ENCODE measurements at places on chromosomes 6 and 20.

GRCh38 chr6:128246472-128247260 is 273.7 kb downstream of the PTPRK start:
- no peak for DNase-seq

DNA sequence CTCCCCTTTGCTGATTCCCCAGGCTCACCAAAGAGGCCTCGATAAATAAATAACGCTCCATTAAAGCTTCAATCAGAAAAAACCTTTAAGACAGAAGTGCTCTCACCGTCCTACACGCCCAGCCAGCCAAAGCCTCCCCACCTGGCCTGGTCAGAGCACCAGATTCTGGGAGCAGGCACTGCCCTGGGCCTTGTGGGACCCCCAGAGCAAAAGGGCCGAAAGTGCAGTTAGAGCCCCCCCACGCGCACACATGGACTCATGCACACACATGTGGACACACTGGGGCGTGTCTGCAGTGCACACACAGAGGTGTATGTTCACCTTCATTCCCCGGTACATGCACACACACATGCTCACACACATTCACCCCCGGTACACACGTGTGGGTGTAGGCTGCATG is 1.9 kb upstream of the NECAB3 start:
- DNase-seq: no peak

DNA sequence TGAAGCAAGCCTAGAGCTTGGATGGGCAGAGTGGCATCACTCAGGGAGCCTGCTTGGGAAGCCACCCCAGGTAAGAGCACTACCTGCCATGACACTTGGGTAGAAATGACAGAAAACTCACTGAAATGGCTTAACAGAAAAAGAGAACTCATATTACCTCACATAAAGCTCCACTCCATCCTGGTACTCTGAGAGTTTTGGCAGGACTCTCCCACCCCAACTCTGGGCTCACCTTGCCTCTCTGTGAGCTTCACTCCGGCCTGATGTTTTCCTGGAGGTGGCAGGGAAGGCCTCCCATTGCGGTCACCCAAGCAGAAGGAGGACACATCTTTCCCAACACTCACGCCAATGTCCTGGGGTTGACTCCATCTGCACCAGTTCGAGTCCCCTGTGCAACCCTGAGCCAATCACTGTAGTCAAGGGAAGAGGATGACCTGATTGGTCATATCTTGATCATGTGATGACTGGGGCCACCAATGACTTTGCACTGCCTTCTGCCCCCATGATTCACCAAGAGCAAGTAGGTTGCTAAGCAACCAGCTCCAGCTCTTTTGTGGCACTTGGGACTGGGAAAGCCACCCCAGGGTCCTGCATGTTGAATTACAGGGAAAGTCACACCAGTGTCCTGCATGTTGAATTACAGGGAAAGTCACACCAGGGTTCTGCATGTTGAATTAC is 446.1 kb upstream of the SULF2 start:
- DNase-seq: no peak

DNA sequence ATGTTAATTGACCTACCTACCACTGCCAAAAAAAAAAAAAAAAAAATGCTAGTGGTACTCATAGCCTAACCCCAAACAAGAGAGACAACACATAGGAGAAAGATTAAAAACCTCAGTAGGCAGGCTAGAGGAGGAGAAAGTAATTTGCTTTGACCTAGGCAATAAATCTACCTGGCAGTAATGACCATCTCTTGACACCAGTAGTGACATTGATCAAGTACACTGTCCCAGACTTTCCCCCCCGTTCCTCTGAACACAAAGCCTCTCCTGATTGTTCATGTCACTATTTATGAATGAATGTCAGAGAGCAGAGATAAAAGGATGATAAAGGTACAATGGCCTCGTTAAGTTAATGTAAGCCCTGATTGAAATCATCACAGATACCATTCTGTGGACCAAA is 746.8 kb downstream of the CBLN4 start:
- DNase-seq: no peak

DNA sequence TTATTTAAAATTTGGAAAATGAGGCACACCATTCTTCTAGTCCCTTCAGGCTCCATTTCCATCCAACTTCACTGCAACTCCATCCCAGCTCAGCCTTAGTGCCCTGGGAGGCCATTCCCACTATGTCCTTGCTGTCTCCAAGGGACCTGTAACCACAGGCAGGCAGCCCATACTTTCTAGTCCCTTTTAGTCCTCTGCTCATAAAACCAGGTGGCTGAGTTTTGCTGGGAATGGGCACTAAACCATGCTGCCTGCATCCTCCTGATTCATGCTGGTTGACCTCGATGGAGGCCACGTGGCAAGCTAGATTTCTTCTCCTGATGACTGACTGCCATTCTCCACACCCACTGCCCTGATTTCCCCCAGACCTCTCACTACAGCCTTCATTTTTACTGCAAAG is 27.5 kb upstream of the MYMX start:
- no peak for DNase-seq
